ENCODE measurements at places on chromosomes 6 and 20. TPM values are rescaled to one million over a fixed set of nuclear protein-coding genes. Genes with fewer than 3 reads are reported as not detected.

C20orf141 gene
- not detected for total RNA-seq

TTLL9 gene
- not detected for total RNA-seq

CCDC167 gene
- 19.7 TPM for total RNA-seq

IL17A gene
- not detected for total RNA-seq

ASCC3 gene
- 60.2 TPM for total RNA-seq

TMEM217 gene
- not detected for total RNA-seq

CCN6 gene
- not detected for total RNA-seq

RAMACL gene
- total RNA-seq, result 0.17 TPM

KIAA0408 gene
- not detected for total RNA-seq

TCP11 gene
- not detected for total RNA-seq

CCM2L gene
- not detected for total RNA-seq

- no peak for DNase-seq
Measured at GRCh38 chr6:4818272-4818938, 42.2 kb downstream of the CDYL start.

- DNase-seq, result no peak
Measured at GRCh38 chr20:15895560-15896084, 677.6 kb downstream of the KIF16B start.

DNA sequence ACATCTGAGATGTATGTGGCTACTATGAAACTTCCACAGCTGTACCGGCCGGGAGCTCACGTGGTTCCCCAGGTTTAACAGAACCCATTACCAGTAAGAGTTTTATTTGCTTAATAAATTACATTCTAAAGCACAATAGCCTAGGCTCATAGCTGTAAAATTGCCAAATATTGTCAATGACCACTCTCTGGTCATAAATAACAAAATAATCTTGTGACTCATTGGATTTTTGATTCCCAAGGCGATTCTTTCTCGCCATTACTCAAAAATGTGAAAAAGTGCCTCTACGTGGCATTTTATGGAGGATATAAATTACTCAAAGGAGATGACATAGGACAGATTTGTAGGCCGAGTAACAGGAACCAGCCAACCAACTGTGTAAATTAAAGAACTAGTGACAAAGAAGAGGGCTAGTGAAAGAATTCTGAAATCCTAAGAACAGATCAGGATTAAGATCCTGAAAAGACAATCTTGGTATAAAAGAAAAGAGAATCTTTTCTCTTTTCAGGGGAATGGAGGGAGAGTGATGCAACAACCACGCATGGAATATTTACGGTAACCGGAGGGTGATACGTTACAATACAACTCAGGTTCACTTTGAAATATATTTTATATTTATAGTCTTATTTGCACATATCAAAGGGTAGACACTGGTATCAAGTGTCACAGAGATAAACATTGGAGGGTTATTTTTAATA is 199.7 kb downstream of the FOXC1 start:
- DNase-seq, result no peak

- DNase-seq, result peak; percentile 92
Measured at GRCh38 chr20:9051508-9051907, 17.4 kb upstream of the PLCB4 start.

- DNase-seq, result peak; percentile 56
Measured at GRCh38 chr6:152401978-152402377, 235.2 kb downstream of the SYNE1 start.

DNA sequence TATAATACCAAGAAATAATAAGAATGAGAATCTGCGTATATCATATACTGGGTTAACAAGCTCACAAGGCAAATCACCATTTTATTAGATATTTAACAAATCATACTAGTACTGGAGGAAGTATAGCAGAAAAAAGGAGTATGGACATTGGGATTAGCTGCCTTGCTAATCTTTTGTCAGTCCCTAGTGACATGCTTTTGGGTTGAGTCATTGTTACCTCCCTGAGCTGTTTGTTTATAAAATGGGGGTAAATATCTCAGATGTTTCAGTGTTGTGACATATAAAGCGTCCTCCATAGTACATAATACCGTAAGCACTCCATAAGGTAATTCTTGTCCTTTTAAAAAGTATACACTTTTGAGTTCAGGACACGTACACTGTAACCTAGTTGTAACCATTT is 107.0 kb downstream of the ESR1 start:
- peak; percentile 66 for DNase-seq

DNA sequence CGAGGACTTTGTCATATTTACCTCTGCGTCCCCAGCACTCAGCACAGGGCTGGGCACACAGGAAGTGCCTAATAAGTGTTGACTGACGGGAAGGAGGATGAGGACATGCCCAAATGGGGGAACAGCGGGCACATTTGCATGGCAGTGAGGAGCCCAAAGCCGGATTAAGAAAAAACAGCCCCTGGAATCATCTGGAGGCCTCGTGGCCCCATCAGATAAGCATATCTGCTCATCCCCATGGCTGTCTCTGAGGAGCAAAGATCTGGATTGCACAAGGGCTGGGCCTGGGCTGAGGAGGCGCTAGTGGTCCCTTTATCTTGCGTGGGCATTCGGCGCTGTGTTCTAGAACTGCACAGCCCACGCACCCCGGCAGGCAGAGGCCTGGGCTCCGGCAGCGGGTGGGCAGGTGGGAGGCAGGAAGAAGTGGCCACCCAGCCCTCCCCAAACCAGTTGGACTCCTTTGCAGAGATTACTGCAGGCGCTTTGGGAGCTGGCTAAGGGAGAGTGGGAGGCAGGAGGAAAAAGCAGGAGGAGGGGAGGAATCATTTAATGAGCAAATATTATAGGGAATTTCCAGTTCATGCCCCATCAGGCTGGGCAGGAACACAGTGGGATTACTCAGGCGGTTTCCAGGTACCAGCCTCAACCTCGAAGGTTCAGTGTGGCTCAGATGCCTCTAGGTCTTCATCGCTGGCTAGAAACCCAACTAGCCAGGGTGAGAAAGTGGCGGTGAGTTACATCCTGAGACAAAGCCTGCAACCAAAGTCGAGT is 108.1 kb downstream of the CEBPB start:
- DNase-seq, result no peak

DNA sequence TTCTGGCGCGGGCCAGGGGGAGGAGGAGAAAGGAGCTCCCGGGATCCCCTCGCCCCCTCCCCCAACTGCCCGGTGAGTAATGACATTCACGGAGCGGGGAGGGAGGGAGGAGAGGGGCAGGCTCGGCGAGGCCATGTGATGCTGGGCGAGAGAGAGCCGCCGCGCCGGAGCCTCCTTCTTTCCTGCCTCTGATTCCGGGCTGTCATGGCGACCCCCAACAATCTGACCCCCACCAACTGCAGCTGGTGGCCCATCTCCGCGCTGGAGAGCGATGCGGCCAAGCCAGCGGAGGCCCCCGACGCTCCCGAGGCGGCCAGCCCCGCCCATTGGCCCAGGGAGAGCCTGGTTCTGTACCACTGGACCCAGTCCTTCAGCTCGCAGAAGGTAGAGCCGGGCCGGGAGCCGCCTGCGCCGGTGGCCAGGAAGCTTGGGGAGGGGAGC is at the start of gene GDAP1L1:
Gene GDAP1L1 (plus strand): TSS at position 178 of the 441 bp plus-strand sequence. CDS start 27 bp downstream, at position 205.
- DNase-seq, result no peak

GRCh38 chr6:17156112-17156921 is 54.5 kb downstream of the STMND1 start:
- DNase-seq, result peak; percentile 63

DNA sequence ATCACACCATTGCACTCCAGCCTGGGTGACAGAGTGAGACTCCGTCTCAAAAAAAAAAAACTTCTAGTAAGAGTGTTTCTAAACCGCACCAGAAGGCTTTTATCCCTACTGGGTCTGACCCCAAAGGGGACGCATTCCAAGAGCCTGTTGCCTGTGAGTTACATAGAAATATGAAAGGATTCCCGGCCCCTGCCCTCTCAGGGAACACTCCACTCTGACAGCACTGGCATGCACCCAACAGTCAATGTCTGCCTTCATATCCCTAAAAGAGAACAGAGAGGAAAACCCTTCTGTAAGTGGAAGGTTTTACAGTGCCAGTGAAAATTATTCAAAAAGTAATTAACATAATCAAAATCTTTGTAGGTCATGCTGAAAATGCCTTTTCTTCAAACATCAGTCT is 117.1 kb upstream of the PTPRT start:
- no peak for DNase-seq

DNA sequence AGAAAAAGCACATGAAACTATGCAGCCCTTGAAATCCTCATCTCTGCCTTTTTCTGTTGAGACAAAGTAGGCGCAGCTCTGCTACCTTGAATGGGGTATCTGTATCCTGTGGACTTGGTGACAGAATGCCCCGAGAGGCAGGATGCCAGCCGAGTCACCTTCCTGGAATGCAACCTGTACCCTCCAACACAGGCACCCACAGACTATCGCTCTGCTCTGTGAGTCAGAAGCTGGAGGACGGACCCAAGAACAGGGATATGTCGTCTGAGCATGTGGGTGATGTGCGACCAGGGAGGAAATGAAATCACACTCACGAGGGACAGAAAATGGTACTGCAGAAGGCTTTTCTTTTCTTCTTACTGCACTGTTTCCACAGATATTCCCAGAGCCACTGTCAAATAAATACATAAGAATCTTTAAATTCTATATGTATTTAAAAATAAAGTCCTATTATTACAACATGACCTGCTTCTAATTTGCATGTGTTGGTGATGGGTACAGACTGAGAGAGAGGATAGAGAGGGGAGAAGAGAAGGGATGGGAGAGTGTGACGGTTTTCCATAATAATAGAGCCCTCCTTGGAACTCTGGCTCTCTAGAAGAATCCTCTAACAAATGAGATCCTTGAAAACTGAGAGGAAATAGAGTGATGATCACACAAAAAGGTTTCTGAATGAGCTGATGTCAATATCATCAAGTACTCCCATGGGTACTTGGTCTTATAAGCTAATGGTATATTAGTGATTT is 308.1 kb downstream of the FOXC1 start:
- DNase-seq, result no peak

GRCh38 chr6:132198896-132199295 is 202.4 kb downstream of the MOXD1 start:
- no peak for DNase-seq

DNA sequence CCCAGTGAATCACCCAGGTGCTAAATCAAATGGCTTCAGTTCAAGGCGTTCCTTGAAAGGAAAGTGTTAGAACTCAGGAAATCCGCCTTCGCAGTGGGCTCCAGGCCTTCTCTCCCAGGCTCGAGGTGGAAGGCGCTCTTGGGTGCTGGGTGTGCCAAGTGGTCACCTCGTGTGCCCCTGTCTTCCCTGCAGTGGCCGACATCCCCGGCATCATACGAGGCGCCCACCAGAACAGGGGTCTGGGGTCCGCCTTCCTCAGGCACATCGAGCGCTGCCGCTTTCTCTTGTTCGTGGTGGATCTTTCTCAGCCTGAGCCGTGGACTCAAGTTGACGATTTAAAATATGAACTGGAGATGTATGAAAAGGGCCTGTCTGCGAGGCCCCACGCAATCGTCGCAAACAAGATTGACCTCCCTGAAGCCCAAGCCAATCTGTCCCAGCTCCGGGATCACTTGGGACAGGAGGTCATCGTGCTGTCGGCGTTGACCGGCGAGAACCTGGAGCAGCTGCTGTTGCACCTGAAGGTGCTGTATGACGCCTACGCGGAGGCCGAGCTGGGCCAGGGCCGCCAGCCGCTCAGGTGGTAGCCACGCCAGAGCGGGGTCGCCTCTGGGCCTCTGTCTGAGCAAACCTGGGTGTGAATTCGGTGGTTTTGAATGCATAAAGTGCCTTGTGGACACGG is 17.8 kb downstream of the MTG2 start:
- DNase-seq, result no peak

DNA sequence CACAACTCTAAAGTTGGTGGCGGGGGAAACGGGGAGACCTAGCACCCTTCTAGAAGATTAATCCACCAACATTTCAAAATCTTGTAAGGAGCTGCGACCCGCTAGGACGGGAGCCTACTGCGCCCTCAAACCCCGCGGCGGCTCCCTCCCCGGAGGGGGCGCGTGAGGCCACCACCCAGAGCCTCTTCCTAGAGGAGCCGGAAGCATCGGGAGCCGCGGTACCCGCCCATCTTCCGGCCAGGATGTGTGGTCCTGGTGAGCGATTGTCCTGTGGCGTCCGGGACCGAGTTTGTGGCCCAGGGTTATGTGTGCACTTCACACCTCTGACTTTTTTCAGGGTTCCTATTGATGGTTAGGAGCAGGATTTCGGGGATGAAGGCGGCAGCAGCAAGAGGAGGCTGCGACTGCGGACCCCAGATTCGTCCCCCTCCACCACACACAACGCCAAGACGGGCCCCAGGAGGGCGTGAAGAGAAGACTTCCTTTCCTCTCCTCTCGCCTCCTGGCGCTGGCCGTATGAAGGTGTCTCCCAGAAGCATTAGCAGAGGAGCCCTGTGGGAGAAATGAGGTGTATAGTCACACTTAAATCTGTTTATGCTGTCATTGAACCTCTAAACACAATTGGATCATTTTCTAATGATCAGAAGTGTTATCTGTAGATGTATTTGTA is 10.7 kb downstream of the ZNF165 start:
- no peak for DNase-seq

DNA sequence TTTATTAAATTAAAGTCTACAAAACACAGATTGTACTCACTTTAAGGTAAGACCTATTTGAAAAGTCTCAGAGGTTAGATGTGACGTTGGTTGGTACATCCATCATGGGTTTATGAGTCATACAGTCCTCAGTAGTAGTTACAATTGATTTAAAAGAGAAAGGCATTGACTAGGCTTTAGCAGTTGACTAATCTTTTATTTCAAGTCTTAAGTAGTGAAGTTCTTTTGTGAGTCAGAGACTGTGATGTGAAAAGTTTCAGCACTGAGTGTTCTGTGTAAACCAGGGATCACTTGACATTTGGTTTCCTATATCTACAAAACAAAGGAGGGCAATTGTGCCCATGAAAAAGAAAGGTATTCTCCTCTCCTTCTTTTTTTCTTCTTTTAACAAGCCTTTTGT is 221.3 kb downstream of the GRIK2 start:
- DNase-seq, result no peak

- no peak for DNase-seq
Measured at GRCh38 chr6:155378724-155379123, 64.4 kb upstream of the TFB1M start.

- DNase-seq, result no peak
Measured at GRCh38 chr6:105977934-105978504, 108.1 kb upstream of the PRDM1 start.

DNA sequence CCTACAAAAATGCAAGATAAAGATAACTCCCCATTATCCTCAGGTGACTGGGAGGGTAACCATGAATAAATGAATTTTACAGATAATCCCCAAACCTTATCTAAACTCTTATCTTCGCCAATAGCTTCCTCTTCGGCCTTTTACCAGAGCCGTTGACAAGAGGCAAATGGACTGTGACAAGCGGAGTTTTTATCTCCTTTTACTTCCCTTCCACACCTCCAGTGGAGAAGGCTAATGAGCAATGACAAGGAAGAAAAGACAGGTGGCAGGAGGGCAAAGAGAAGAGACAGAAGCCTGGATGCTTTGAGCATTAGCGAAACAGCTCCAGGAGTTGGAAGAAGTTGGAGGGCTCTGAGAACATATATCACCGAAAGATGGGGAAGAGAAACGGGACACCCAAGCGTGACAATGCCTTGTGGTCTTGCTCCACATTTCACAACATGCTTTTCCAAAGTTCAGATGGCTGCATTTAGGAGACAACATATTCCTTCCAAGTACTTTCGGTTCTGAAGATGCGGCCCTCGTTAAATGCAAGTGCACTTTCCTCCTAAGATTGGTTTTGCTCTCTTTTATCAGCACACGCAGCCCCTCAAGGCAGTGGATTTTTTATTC is 69.2 kb downstream of the PRDM1 start:
- DNase-seq, result no peak
